ENCODE measurements at places on chromosomes 11 and 22.

DNA sequence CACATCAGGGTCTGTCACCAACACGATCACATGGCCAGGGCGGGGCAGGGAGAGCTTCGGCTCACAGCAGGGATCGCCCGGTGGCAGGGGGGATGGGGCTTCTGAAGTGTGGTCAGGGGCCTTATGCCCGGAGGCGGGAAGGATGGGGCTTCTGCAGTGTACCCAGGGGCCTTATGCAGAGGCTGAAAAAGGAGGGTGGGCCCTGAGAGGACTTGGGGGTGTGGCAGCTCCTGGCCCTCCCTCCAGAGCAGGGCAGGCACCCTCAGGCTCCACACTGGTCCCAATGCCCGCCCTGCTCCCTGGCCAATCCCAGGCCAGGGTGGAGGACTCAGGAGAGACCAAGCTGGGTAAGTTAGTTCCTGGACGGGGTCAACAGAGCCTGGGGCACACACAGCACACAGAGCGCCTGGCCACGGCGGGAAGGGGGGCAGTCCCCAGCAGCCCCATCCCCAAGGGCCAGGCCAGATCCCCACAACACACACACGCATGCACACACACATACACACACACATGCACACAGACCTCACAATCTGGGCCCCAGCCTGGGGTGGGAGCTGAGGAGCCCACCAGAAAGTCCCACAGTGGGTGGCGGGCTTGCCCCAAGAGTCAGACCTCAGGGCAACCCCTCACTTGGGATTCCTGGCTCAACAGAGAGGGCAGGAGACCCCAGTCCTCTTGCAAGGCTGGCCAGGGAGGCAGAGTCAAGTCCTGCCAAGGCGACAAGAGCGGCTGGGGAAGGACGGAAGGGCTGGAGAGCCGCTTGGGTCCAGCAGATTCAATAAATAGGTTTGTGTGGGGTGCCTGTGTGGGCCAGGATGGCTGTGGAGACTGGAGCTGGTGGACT, 1.1 kb upstream of the CEND1 start:
- no peak for DNase-seq

DNA sequence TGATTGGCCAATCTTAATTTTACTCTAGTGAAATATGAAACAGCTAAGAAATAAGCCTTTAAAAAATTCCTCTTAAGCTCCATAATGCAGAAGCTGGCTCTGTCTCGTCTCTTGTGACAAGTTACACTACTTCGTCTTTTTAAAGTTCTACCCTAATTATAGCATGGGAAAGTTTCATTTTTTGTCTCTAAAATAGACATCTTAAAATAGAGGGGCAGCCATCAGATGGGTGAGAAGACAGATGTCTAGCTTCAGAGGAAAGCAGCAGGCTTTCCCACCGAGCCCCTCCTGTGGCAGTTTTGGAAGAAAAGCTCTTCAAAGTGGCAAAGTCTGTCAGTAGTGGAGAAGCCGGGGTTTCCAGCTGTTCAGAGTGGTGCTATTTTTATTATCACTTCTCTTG, 39.5 kb downstream of the XRRA1 start:
- no peak for DNase-seq

DNA sequence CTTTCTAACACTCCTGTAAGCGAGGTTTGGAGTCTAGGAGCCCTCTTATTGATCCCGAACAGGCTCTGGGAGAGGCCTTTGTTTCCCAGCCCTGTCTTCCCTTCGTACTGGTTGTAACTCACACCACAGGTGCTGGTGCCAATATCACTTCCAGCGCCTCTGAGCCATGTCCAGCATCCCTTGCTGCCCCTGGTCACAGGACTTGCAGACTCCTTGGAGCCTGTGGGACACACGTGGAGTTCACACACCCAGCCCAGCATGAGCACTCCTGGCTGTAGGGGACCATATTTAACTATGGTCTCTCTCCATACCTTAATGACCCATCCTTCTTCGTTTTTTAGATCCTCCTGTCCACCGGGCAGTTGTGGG, 2.2 kb downstream of the ZBTB16 start:
- DNase-seq: no peak

- no peak for DNase-seq
Measured at GRCh38 chr11:62182147-62182891, 7.7 kb upstream of the SCGB1D1 start.

GRCh38 chr11:623349-623869, 1.3 kb downstream of the CDHR5 start:
- DNase-seq: no peak

GRCh38 chr22:26777156-26777801, 119.9 kb downstream of the MIAT start:
- DNase-seq: no peak

GRCh38 chr22:45290410-45290936, 5.7 kb downstream of the UPK3A start:
- no peak for DNase-seq

- no peak for DNase-seq
Measured at GRCh38 chr11:22512457-22512856, 113.2 kb downstream of the FANCF start.

Measured in stimulated activated CD4-positive, alpha-beta T cell treated with anti-CD3 and anti-CD28 coated beads, Interleukin-4, amount 100 ng/mL, for 4 hours (primary cell).